A673 (cell line): ENCODE measurements at places on chromosomes 2 and 18.
A peak's percentile ranks its signal among the peaks of the same experiment; 100 is the strongest.

DNA sequence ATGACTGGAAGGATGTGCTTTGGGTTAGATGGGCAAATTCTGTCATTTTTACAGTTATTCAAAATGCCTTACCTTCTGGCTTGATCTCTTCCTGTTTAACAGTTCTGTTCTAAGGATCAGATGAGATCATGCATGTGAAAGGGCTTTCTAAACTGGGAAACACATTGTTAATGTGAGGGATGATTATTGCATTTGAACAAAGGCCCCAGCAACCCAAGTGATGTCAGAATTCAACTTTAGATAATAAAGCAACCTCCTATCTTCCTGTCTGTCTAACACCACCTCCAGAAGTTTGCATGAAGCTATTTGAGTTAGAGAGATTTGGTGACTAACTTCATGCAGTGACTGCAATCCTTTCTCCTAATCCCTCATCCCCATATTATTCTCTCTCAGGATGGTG, 77.8 kb upstream of the B3GNT2 start:
- no peaks in the 10 kb centered on the region for H3K27me3 ChIP-seq
- H3K4me3 ChIP-seq: no peak overlapping the region
- peak; percentile 6 for DNase-seq
- no peak overlapping the region for H3K27ac ChIP-seq

DNA sequence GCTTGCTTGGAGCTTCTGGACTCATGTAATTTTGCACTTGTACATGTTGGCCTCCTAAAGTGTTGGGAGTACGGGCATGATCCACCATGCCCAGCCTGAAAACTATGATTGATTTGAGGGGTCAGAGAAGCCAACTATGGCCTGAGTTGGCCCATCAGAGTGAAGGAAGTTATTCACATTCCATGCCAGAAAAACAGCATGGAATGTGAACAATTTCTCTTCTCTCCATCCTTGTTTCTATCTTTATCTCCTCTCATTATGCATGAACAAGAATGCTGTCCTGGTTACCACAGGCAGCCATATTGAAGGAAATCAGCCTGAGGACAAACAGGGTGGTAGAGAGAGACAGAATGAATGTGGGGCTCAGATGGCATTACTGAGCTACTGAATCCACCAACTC, 3.5 kb upstream of the CD226 start:
- no peaks in the 10 kb centered on the region for H3K36me3 ChIP-seq
- no peaks in the 10 kb centered on the region for H3K4me1 ChIP-seq
- DNase-seq: no peak
- H3K4me3 ChIP-seq: no peak overlapping the region

DNA sequence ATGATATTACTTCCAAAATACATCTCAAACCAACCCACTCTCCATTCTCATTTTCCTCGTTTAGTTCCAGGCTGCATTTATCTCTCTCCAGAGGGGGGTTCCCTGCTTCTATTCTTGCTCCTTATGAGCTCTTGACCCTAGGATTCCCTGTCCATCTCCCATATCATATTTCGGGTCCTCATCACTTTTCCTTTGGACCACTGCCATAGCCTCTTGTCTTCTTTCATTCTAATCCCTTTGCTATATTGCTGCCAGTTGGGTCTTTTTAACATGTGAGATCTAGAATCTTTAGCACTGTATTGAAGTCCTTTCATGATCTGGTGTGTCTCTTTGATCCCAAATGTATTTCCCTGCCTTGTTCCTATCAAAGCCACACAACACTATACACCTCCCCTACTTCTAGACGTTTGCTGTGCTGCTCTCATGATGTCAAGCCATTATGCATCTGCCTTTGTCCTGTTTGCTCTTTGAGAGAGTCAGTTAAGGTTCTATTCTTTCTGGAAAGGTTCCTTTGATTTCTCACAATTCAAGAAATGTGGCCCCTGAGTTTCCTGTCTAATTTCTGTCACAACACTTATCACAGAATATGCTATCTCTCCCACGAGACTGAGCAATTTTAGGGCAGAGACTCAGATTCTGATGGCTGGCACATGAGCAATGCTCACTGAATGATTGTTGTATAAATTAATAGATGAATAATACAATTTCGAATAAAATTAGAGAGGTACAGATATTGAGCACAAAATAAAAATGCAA, 43.2 kb upstream of the SESTD1 start:
- no peak overlapping the region for H3K4me3 ChIP-seq
- DNase-seq: no peak
- H3K4me1 ChIP-seq: no peaks in the 10 kb centered on the region
- no peaks in the 10 kb centered on the region for H3K36me3 ChIP-seq

DNA sequence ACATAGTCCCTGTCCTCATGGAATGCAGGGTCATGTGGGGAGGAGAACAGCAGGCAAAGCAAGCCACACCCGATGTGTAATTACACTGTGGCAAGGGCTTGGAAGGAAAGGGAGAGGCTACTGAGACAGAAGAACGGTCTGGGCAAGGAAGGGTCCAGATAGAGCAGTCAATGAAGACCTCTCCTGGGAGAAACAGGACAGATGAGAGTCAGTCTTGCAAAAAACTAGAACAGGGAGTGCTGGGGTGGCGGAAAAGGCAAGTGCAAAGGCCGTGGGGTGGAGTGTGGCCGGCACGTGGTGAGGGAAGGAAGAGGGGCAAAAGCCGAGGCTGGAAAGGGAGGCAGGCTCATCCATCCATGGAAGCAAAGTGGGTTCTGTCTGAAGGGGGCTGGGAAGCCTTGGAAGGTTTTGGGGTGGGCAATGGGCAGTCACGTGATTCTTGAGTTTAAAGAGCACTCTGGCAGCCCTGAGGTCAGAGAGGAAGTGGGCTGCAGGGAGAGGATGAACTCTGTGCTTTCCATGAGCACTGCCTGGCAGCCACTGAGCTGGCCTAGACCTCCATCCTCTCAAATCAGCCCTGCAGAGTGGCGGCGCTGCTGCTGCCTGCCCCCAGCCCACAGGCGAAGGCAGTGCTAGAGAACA, 182.2 kb downstream of the INHBB start:
- H3K36me3 ChIP-seq: no peaks in the 10 kb centered on the region
- no peak overlapping the region for H3K27ac ChIP-seq
- no peaks in the 10 kb centered on the region for H3K4me1 ChIP-seq
- H3K27me3 ChIP-seq: peaks cover 5% of the 10 kb centered on the region

DNA sequence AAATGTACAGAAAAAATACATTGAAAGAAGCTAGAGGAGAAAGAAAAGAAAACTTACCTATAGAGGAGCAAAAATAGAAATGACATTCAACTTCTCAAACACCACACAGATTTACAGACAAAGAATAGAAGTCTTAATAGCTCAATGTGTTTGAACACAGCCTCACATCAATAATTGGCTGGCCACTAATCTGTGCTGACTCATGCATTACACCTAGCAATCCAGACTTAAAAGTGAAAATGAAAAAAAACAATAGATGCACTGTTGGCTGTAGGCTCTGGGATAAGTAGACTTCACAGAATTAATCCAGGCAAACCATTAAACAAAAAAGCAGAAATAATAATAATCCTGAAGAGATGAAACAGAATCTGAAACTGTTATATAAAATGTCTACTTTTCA, 961.3 kb upstream of the CELF4 start:
- H3K36me3 ChIP-seq: no peaks in the 10 kb centered on the region
- H3K27me3 ChIP-seq: no peaks in the 10 kb centered on the region
- no peak overlapping the region for H3K4me3 ChIP-seq
- DNase-seq: no peak

- H3K27ac ChIP-seq: no peak overlapping the region
- no peak for DNase-seq
- no peak overlapping the region for H3K4me3 ChIP-seq
Observed at GRCh38 chr2:847669-848068, 103.0 kb upstream of the SNTG2 start.

- H3K36me3 ChIP-seq: no peaks in the 10 kb centered on the region
- no peak overlapping the region for H3K4me3 ChIP-seq
- no peak for DNase-seq
- H3K27ac ChIP-seq: no peak overlapping the region
- no peaks in the 10 kb centered on the region for H3K4me1 ChIP-seq
Observed at GRCh38 chr18:49362431-49362830, 98.0 kb downstream of the DYM start.

DNA sequence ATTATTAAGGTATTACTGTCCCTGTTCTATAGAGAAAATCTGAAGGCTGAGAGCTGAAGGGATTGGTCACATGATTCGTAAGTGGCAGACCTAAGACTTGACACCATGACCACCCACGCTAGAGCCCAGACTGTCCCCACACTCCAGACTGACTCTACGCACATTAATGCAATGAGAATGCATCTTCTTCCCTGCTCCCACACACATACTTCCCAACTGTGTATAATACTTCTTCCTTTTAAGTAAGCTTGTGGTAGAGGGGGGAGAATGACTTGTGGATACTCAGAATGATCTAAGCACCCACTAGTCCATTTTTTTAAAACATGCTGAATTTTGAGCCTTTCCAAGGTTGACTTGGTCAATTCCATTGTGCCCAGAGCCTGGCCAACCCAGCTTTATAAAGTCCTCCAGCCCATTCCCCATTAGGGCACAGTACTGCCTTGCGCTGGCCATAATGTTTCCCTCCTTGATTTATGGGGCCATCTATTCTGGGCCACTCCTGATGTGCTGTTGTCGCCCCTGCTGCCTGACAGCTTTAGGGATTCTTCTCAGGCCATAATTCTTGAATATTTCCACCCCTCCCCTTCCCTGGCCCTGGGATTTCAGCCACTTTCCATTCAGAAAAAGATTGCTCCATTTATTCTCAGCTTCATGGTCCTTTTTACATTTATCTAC, 28.7 kb downstream of the ALK start:
- peaks cover 11% of the 10 kb centered on the region for H3K4me1 ChIP-seq
- H3K27me3 ChIP-seq: no peaks in the 10 kb centered on the region
- DNase-seq: no peak
- no peak overlapping the region for H3K27ac ChIP-seq
- no peaks in the 10 kb centered on the region for H3K36me3 ChIP-seq
- no peak overlapping the region for H3K4me3 ChIP-seq

DNA sequence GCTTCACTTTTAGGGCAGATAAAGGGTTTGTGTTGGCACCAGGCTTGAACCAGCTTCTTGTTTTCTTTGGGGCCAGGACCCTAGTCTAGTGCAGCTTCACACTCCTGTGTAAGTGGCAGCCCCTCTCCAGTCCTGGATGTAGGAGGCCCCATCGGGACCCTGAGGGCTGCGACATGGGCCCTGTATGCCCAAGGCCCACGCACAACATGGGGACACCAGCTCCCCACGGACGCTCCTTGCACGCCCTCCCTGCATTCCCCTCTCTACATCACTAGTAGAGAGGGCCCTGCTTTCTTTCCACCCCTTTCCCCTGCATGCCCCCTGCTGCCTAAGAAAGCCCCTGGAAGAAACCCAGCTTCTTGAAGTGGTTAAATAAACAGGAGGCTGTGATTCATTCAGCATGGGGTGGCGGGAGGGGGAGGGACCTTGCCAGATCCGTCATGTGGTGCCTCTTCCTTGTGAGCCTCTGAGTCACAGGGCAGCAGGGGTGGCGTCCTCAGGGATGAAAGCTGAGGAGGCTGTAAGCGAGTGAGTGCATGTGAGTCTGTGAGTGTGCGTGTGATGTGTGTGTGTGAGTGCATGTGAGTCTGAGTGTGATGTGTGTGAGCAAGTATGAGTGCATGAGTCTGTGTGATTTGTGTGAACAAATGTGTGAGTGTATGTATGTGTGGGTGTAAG, 42.5 kb downstream of the COPS8 start:
- H3K4me3 ChIP-seq: no peak overlapping the region
- peaks cover 8% of the 10 kb centered on the region for H3K4me1 ChIP-seq
- DNase-seq: peak; percentile 90
- H3K27me3 ChIP-seq: no peaks in the 10 kb centered on the region

- H3K4me1 ChIP-seq: no peaks in the 10 kb centered on the region
- DNase-seq: no peak
- H3K27ac ChIP-seq: no peak overlapping the region
- no peaks in the 10 kb centered on the region for H3K36me3 ChIP-seq
Observed at GRCh38 chr18:62400916-62401315, 75.8 kb downstream of the TNFRSF11A start.

DNA sequence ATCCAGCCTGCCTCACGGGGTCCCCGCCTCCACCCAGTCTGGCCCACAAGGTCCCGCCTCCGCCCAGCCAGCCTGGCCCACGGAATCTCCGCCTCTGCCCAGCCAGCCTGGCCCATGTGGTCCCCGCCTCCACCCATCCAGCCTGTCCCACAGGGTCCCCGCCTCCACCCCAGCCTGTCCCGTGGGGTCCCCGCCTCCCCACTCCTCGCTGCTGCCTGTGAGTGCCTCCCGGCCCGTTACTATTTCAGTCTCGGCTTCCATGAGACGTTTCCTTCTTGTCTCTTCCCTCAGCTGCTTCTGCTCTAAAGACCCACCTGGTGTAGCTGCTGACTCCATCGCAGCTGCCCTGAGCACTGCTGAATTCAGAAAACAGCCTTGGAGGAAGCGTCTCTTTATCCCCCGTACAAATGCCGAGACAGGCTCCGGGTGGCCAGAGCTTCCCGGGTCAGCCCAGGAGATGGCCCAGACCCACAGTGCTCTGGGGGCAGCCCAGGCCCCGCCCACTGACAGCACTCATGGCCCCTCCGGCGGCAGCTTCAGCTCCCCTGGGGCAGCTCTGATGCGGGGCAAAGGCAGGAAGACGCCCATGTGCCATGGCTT, 69.8 kb downstream of the NFATC1 start:
- no peaks in the 10 kb centered on the region for H3K27me3 ChIP-seq
- peaks cover 29% of the 10 kb centered on the region for H3K4me1 ChIP-seq
- peak overlapping the region; percentile 6 for H3K4me3 ChIP-seq
- peak; percentile 54 for DNase-seq
- no peaks in the 10 kb centered on the region for H3K36me3 ChIP-seq
- H3K27ac ChIP-seq: peak overlapping the region; percentile 51

DNA sequence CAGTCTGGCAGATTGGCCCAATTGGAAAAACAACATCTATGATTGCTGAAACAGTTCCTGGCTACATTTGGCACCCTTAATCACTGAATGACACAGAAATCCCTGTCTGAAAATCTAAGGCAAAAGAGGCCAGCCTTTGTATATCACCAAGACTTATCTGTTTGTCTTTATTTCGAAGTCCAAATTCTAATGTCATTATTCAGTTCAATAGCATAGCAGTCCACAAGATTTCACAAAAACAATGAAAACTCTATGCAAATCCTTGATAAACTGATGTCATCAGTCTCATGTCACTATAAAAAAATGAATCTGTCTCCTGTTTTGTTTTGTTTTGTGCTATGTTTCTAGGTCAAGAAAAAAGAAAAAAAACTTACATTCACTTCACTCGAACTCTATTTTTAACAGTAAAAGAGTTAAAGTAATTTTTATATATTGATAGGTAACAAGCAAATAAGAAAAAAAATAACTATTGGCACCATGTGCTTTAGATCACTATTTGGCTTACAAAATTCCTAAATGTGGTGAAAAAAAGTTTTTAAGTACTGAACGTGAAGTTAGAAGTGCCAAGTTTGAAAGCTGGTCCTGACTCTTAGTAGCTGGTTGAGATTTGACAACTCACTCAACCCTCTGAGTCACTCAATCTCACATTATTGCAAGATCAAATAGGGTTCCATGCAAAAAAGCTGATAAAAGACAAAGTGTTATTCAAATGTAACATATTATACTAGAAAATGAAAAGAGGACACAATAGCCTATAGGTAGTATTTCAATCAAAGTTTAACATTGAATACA, 359.3 kb downstream of the IRS1 start:
- DNase-seq: no peak
- H3K36me3 ChIP-seq: no peaks in the 10 kb centered on the region
- no peaks in the 10 kb centered on the region for H3K27me3 ChIP-seq
- no peak overlapping the region for H3K27ac ChIP-seq
- H3K4me1 ChIP-seq: peaks cover 7% of the 10 kb centered on the region
- H3K4me3 ChIP-seq: no peak overlapping the region
